ENCODE measurements at places on chromosomes 2 and 18. TPM values are rescaled to one million over a fixed set of nuclear protein-coding genes. Genes with fewer than 3 reads are reported as not detected.

Gene DPYSL5
- total RNA-seq: 4.5 TPM

Gene HRH4
- 0.14 TPM for total RNA-seq

Gene IL1F10
- total RNA-seq: not detected

Gene RUFY4
- total RNA-seq: not detected

Gene SCYGR3
- total RNA-seq: not detected

Gene DNAJC5G
- total RNA-seq: 14.1 TPM

Gene CFAP53
- 0.56 TPM for total RNA-seq

DNA sequence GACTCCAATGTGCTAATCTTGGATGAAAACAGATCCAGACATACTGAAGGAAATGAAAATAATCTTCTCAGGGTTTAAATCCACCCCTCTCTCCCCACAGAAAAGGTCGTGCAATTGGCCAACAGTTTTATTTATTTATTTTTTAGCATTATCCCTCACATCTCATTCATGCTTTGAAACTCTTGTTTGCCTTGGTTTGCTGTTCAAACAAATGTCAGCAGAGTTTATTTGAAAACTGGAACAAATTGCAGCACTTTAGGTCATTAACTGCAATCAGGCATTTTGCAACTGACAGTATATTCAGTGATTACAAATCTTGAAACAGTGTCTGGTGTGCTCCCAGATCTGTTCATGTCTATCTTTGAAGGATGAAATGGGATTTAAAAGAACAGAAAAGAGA lies 220.6 kb downstream of the SLC4A10 start:
- no peak for DNase-seq

- no peak for DNase-seq
Measured at GRCh38 chr18:65464361-65464760, 286.5 kb upstream of the CDH7 start.

DNA sequence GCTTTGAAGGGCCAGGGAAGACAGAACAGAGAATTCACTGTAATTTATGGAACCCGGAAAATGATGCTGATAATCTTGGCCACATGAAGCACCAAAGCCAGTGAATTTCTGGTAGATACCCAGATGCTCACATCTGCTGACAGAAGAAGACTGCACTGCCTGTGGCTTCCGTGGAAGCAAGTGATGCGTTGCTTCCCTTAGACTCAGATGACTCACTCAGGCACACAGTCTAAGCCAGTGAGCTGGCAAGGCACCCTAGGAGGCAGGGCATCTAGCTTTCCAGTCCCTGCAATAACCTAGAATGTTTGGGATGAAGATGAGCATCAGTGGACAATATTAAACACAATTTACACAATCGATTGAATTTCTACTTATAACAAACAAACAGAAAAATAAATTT lies 284.7 kb downstream of the CMPK2 start:
- no peak for DNase-seq

GRCh38 chr2:61733563-61733962 lies 120.3 kb downstream of the FAM161A start:
- DNase-seq: no peak

GRCh38 chr2:233381638-233381995 lies 27.3 kb downstream of the DGKD start:
- DNase-seq: no peak

GRCh38 chr18:907115-907884 lies 2.6 kb downstream of the ADCYAP1 start:
- no peak for DNase-seq

GRCh38 chr2:61993422-61994024 lies 88.0 kb downstream of the COMMD1 start:
- peak; percentile 34 for DNase-seq

DNA sequence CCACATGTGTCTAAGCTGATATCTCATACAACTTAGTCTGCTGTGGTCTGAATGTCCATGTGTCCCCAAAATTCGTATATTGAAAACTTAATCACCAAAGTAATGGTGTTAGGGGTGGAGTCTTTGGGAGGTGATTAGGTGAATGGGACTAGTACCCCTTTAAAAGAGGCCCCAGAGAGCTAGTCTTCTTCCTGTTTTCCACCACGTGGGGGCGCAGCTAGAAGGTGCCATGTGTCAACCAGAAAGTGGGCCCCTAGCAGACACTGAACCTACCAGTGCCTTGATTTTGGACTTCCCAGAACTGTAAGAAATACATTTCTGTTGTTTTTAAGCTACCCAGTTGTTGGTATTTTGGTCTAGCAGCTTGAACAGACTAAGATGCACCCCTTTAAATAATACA lies 86.6 kb downstream of the ASB1 start:
- no peak for DNase-seq

DNA sequence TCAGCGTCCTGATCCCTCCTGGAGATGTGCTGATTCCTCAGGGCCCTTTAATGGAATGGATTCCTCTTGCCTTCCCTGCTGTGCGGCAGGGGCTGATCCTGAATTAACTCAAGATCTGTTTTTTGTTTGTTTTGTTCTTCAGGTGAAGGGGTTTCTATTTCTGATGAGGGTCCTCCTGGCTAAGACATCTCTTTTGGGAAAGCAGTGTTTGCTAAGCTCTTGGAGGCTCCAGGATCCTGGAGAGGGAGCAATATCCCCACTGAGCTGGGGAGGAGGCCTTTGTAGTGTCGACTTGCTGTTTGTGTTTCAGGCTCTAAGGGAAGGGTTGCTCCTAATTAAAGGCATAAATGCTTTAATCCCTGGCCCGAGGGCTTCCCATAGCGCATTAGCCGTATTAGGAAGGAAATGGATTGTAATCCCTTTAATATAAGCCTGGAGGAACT lies 65.3 kb upstream of the FOXI3 start:
- no peak for DNase-seq

GRCh38 chr2:59232394-59233165 lies 991.5 kb upstream of the FANCL start:
- no peak for DNase-seq

DNA sequence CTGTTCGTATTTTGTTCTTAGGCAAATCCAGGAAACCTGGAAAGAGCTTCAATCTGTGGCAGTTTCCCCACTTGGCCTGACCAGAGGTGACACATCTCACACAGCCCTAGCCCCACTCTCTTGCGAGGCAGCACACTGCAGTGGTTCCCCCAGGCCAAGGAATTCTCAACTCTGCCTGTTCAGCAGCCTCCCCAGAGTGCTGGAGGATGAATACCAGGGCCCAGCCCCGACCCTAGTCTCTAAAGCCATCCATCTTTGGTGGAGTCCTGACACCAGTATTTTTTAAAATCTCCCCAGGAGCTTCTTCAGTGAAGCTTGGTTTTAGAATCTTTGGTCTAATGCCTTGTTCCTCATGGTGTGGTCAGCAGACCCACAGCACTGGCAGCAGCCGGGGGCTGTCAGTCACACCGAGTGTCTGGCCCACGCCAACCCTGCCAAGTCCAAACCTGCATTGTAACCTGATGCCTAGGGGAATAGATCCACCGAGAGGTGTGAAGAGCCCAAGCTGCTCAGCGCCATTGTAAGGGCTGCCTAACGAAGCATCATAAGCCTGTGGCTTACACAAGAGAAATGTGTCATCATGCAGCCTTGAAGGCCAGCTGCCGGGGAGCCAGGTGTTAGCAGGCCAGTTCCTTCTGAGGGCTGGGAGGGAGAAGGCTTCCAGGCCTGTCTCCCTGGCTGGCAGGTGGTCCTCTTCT lies 428.7 kb upstream of the ID2 start:
- no peak for DNase-seq

Data from cardiac muscle cell (in vitro differentiated cells and primary cell).